ENCODE measurements at places on chromosomes 1 and 21.

DNA sequence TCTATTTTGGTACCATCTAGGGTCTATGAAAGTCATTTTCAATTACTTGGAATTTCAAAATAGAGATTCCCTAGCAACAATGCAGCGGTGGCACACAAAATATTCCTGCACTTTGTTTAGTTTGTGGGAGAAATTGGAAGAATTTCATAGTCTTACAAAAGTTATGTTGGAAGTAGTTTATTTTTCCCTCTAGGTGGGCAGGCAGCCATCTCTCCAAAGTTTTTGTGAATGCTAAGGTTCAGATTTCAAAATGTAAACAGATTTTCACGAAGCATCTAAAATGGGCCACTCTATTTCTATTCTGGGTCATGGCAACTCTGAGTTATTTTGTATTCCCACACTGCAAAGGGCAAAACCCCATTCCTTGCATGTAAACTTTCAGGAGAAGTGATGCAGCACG lies 8.0 kb downstream of the SMCP start:
- DNase-seq, result no peak

DNA sequence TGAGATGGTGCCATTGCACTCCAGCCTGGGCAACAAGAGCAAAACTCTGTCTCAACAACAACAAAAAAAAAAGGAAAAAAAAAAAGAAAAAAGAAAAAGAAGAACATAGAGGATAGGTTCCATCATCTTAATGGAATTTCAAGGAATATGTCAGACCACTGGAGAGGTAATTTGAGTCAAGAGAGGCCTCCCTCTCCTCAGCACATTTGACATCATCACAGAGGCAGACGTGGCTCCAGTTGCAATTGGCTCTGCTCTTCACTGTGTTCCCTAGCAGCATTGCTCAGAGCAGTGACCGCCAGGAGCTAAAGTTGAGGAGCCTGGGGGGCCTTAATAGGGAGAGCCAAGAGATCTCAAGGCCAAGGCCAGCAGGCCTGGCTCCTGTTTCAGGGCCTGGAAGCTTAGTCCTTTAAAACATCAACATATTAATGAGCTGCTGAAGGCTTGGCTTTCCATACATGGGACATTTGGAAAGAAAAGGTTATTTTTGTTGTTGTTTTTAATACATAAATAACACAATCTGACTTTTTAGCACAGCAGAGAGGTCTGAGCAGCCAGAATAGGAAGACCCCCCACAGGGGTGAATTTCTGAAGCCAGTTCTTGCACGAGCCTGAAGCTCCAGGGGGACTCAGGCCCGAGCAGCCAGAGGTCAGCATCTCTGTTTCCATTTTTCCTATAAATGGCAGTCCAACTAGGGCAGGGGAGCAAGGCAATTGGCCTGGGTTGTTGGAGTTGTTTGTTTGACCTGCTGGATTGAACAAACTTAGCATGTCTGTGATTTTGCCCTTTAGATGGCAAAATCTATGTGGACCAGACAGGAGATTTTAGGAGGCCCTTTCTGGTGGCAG lies 118.3 kb upstream of the FGGY start:
- no peak for DNase-seq

DNA sequence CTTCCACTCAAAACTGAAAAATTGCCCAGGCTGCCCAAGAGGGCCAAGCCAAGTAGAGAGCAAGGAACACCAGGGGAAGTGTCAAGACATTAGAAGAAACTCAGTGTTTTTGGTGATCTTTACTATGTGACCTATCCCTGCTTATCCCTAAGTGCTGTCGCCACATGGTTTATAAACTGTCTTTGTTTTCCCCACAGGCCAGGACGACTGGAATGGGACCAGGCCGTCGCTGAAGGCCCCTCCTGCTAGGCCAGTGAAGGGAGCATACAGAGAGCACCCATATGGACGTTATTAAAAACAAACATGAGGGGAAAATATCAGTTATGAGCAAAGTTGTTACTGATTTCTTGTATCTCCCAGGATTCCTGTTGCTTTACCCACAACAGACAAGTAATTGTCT lies 28.7 kb downstream of the KHDRBS1 start:
- DNase-seq, result no peak

DNA sequence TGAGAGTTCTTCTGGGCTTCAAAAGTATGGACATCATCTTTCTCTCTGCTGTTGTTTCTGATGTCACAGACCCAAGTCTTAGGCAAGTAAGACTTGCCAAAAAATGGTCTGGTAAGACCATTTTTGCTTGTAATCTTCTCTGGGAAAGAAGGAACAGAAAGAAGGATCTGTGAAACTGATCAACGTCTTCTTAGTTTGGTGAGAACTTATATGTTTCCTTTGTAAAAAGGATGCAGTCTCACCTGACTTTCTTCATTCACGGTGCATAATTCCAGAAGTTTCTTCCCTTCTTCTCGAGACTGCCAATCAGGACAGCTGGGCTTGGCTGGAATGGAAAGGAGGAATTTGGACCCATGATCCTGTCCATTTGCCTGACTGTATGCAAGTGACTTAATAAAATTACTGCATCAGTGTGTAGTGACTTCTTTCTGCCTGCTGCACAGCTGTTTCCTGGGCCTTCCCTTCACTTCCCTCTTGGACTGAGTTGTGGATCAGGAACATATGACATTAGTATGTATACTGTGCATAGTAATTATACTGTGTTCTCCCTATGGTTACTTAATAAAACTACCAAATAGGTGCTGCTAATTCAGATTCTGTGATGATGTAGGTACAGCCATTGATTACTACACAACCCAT lies 7.6 kb upstream of the DENND1B start:
- no peak for DNase-seq

DNA sequence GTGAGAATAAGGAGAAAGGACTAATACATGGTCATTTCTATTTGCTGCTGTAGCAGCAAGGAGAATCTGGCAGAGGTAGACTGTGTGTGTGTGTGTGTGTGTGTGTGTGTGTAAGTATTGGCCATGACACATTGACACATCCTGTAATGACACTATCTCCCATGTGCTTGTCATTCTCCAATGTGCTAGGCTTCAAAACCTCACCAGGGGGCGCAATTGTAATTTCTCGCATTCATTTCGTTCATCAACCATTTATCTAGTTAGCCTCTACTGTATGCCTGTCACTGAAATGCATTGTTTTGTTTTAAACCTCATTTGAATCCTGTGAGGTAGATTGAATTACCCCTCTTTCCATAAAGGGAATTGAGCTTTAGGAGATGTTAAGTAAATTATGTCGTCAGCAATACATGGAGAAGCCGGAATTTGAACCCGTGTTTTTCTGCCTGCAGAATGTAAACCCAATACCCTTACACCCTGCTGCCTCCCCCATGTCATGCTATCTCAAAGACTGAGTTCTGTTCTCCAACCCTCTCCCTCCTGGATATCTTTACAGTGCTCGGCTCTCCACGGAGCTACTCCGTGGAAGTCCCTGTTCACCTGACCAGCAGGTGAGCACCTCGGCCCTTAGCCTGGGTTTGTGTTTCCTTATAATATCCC lies 100.8 kb downstream of the UCK2 start:
- DNase-seq, result peak; percentile 75

GRCh38 chr1:87331365-87332241 lies 2.9 kb downstream of the LMO4 start:
- DNase-seq, result peak; percentile 78

DNA sequence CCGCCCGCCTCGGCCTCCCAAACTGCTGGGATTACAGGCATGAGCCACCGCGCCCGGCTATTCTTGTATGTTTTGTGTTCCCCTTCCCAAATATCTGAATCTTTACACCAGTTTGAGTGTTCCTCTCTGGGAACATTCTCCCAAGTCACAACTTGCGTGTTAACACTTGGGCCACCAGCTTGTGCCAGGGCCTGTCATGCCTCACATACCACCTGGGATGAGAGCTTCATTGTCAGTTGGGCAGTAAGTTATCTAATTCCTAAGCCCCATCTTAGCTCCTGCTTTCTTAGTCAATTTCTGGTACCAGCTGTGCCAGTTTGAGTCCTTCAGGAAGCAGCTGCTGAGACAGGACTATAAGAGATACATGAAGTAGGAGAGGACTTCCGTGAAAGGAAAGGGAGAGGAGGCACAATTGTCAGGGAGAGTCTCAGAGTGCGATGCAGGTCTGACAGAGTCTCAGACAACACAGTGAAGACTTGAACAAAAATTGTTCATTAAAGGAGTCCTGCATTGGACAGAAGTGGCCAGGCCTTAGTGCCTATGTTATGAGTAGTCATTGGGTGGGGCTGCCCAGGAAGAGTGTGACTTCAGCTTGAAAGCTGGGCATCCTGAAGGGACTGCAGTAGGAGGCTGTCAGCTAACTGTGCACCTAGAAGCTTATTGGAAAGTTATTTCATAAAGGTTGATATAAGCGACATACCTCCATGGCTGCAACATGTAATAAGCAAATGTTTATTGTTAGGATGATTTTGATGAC lies 17.3 kb downstream of the ZFYVE9 start:
- peak; percentile 65 for DNase-seq

Data from GM03348 (cell line).